ENCODE measurements at places on chromosomes 4 and X. TPM values are rescaled to one million over a fixed set of nuclear protein-coding genes. Genes with fewer than 3 reads are reported as not detected.

- no peak overlapping the region for H3K4me3 ChIP-seq
- DNase-seq: no peak
- H3K27ac ChIP-seq: no peak overlapping the region
- H3K27me3 ChIP-seq: peaks cover 14% of the 10 kb centered on the region
Observed at GRCh38 chr4:141462361-141462760, 174.0 kb upstream of the IL15 start.

GRCh38 chr4:140291259-140291658, 82.2 kb upstream of the SCOC start:
- H3K27me3 ChIP-seq: peaks cover 18% of the 10 kb centered on the region
- no peak for DNase-seq
- H3K27ac ChIP-seq: no peak overlapping the region
- no peaks in the 10 kb centered on the region for H3K36me3 ChIP-seq
- no peak overlapping the region for H3K4me3 ChIP-seq
- H3K4me1 ChIP-seq: no peaks in the 10 kb centered on the region

DNA sequence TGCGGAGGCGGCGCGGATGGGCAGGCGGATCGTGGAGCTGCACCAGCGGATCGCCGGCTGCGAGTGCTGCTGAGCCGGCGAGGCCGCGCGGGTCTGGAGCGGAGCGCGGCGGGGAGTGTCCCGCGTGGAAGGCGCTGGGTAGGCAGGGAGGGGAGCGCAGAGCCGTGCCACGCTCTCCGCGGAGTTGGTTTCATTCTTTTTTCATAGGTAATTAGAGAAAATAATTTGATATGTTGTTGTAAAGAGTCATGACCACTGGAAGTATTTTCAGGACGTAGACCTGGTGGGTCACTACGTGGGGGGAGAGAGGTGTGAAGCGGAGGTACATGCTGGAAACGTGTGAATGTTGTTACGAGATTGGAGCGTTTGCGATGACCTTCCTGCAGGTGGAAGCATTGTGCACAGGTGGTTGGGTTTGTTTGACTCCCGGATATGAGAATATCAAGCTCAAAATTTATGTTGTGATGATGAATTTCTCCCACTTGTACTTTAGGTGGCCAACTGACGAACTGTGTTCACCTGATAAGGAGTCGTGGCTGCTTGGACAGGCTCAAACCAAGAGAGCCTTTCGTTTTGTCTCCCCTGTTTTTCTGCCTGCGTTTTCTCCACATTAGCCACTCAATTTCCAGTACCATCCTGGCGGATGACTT, 19.1 kb upstream of the S100P start:
- peak overlapping the region; percentile 95 for H3K4me3 ChIP-seq
- no peaks in the 10 kb centered on the region for H3K27me3 ChIP-seq
- H3K27ac ChIP-seq: peak overlapping the region; percentile 89
- H3K36me3 ChIP-seq: peaks cover 9% of the 10 kb centered on the region
- DNase-seq: peak; percentile 51
- peaks cover 42% of the 10 kb centered on the region for H3K4me1 ChIP-seq

GRCh38 chr4:37732526-37733186, 46.5 kb upstream of the RELL1 start:
- DNase-seq: no peak
- H3K27me3 ChIP-seq: peaks cover 2% of the 10 kb centered on the region
- H3K4me3 ChIP-seq: no peak overlapping the region
- no peak overlapping the region for H3K27ac ChIP-seq
- peaks cover 3% of the 10 kb centered on the region for H3K4me1 ChIP-seq

DNA sequence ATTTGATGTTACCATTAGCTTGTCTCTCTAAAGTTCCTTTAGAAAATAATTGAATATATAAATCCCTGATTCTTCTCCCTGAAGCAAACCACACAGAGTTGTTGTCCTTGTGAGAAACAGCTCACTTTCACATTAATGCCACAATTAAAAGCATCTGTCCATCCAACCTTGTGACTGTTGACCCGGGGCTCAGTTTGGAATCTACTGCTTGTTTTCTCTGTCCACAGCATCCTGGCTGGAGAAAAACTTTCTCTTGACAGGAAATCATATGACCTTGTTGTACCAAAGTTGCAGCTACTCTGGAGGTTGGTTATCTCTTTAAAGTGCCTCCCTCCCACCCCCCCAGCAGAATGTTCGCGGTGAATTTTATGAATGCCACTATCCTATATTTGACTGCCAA, 3.1 kb downstream of the PRKG2 start:
- no peaks in the 10 kb centered on the region for H3K36me3 ChIP-seq
- no peak overlapping the region for H3K4me3 ChIP-seq
- no peak overlapping the region for H3K27ac ChIP-seq
- DNase-seq: no peak
- peaks cover 7% of the 10 kb centered on the region for H3K4me1 ChIP-seq
- peaks cover 18% of the 10 kb centered on the region for H3K27me3 ChIP-seq

DNA sequence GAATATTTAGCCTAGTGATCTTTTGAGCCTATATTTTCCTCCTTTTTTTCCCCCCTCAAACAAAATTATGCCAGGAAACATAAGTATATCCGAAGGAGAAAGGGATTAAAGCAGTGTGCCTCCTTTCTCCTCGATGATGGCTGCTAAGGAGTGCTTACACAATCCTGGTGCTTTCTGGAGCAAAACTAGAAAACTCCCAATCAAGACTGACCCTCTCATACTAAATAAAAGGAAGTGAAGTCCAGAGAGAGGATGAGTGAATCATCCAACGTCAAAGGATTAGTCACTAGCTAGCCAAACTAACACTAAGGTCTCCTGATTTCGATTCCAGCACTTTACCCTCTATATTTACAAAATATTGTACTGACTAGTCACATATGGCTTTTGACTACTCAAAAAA, 146.8 kb downstream of the PPP3CA start:
- no peaks in the 10 kb centered on the region for H3K27me3 ChIP-seq
- H3K36me3 ChIP-seq: no peaks in the 10 kb centered on the region
- no peak overlapping the region for H3K4me3 ChIP-seq
- H3K27ac ChIP-seq: peak overlapping the region; percentile 68

DNA sequence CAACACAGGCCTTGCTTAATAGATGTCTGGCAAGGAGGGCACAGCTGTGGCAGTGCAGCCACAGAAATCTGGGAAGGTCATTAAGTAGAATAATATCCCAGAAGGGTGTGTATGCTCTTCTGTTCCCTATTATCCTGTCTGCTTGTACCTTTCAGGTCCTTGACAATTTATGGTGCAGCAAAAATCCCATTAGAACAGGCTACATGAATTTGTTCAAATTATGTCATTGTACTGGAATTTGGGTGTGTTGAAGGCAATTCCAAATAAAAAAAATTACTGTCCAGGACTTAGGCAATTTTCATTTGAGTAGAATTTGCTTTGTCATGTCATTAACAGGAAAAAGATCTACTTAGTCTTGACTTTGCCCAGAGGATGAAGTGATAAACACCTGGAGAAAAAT, 192.1 kb downstream of the IDS start:
- no peaks in the 10 kb centered on the region for H3K36me3 ChIP-seq
- DNase-seq: no peak
- H3K27ac ChIP-seq: no peak overlapping the region
- no peak overlapping the region for H3K4me3 ChIP-seq
- no peaks in the 10 kb centered on the region for H3K4me1 ChIP-seq

DNA sequence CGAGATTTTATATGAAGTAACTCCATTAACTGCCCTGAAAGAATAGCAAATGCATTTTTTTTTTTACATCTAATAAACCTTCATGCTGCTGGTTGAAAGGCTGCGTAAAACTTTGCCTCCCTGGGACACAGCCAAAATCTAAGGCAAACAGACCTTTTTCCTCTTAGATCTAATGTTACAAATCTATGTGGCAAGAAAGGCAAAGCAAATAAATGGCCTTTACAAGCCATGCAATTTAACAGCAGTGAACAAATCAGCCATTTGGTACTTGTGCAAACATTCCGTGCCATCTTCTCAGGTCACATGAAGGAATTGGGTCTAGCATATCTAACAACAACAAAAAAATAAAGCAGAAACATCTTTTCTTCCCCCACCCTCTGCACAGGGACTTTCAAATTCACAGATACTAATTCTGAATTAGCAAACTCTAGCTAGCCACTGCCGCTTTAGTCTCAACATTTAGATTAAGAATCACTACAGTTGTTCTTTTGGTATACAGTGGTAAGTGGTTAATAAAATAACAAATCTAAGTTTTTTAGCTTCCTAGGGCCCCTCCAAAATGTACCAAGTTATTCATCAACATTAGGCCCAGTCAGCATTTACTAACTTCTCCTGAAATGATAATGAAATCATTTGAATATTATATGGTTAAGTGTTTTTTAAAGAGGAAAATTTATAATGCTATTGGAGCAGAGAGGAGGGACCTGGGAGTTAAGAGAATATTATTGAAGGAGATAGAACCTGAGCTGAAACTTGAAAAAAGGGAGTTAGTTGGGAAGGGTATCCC, 593.8 kb downstream of the SMARCA1 start:
- no peak overlapping the region for H3K4me3 ChIP-seq
- no peaks in the 10 kb centered on the region for H3K36me3 ChIP-seq
- no peaks in the 10 kb centered on the region for H3K4me1 ChIP-seq
- DNase-seq: no peak

- H3K36me3 ChIP-seq: no peaks in the 10 kb centered on the region
- no peak overlapping the region for H3K4me3 ChIP-seq
- H3K27me3 ChIP-seq: no peaks in the 10 kb centered on the region
- no peak for DNase-seq
- no peak overlapping the region for H3K27ac ChIP-seq
Observed at GRCh38 chr4:54946741-54947140, 178.7 kb downstream of the KDR start.

GRCh38 chr4:10667701-10668326, 16.8 kb downstream of the CLNK start:
- no peak for DNase-seq
- H3K36me3 ChIP-seq: no peaks in the 10 kb centered on the region
- H3K27ac ChIP-seq: no peak overlapping the region
- H3K27me3 ChIP-seq: peaks cover 5% of the 10 kb centered on the region
- H3K4me3 ChIP-seq: no peak overlapping the region

GRCh38 chrX:33592396-33592795, 381.0 kb upstream of the DMD start:
- H3K27me3 ChIP-seq: no peaks in the 10 kb centered on the region
- DNase-seq: no peak
- no peaks in the 10 kb centered on the region for H3K36me3 ChIP-seq
- no peak overlapping the region for H3K27ac ChIP-seq

DNA sequence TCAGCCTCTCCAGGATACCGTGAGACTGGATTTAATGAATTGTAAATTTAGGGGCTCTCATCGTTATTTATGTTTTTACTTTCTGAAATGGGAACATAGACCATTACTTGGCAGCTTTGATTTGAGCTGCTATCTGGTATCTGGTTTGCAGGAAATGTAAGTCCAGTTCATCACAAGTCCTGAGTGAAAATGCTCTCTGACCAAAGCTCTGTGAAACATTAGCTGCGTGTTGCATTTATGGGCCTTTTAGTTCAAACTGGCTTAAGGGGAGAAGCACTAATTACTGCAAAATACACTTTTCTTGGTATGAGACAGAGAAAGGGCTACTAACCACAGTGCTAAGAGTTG, 420 bp downstream of the CC2D2A start:
- peaks cover 9% of the 10 kb centered on the region for H3K36me3 ChIP-seq
- peaks cover 5% of the 10 kb centered on the region for H3K27me3 ChIP-seq
- no peak for DNase-seq
- H3K4me1 ChIP-seq: peaks cover 39% of the 10 kb centered on the region
- peak overlapping the region; percentile 85 for H3K27ac ChIP-seq

- no peaks in the 10 kb centered on the region for H3K36me3 ChIP-seq
- DNase-seq: no peak
- no peak overlapping the region for H3K27ac ChIP-seq
Observed at GRCh38 chr4:125520258-125520990, 205.7 kb downstream of the FAT4 start.

DNA sequence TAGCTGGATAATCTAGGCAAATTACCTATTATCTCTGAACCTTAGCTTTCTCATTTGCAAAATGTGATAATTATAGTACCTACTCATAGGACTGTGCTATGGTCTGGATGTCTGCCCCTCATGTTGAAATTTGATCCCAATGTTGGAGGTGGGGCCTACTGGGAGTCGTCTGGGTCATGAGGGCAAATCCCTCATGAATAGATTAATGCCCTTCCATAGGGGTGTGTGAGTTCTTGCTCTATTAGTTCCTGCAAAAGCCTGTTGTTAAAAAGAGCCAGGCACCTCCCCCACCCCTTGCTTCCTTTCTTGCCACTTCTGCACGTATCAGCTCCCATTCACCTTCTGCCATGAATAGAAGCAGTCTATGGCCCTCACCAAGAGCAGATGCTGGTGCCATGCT, 73.9 kb downstream of the SERTM2 start:
- no peak overlapping the region for H3K4me3 ChIP-seq
- no peaks in the 10 kb centered on the region for H3K4me1 ChIP-seq
- no peaks in the 10 kb centered on the region for H3K27me3 ChIP-seq
- no peaks in the 10 kb centered on the region for H3K36me3 ChIP-seq
- no peak for DNase-seq
- H3K27ac ChIP-seq: no peak overlapping the region

Gene PCSK1N
- 9.6 TPM for total RNA-seq

Gene ARSJ
- total RNA-seq: not detected

Measured in T-helper 17 cell (primary cell).